ENCODE measurements at places on chromosomes 11 and 22.

- DNase-seq: no peak
Observed at GRCh38 chr22:28014211-28015045, 95.4 kb upstream of the PITPNB start.

DNA sequence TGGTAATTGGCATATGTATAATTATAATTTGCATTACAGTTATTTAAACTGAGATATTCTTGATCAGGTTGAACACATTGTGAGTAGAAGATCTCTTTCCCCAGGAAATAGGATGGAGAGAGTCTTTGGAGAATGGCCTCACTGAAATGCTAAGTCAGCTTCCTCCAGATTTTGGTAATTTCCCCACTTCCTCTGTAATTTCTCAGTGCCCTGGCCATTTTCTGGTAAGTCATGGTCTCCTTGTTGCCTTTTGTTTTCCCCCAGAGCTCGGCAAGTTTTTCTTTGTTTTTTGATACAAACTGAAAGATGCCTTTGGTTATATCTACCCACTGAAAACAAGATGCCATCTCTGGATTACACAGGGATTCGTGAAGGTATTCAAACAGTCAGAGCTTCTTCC, 12.8 kb upstream of the FBXO3 start:
- no peak for DNase-seq

- DNase-seq: no peak
Observed at GRCh38 chr11:124863137-124863825, 2.0 kb upstream of the ROBO3 start.

GRCh38 chr22:32646476-32646875, 155.0 kb upstream of the TIMP3 start:
- DNase-seq: no peak

- DNase-seq: no peak
Observed at GRCh38 chr11:82750643-82751139, 17.0 kb upstream of the FAM181B start.

DNA sequence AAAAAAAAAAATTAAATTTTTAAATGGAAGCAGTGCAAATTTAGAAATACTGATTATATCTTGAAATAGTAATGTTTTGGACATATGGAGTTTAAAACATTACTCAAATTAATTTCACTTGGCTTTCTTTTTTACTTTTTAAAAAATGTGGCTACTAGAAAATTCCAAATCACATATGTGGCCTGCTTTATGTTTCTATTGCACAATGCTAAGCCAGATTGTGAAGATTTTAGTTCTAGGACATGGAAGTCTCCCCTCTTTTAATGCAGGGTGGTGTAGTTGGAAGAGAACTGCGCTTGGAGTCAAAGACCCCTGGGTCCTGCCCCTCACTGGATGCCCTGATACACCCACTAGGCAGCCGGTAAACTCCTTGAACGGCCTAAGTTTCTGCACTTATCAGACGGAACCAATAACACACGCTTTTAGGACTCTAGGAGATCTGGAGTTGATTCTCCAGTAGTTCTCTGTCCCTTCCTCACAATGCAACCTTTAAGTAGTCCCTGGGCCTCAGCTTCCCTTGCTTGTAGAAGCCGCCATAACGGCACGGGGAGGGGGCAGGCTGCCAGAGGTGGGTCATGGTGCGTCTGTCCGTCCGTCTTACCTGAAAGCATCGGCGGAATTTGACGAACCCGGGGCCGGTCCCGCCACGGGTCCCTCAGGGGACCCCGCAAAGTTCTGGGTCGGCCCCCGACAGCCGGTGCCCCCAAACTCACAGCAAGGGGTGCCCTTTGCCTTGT, 505 bp downstream of the FAM227A start:
- no peak for DNase-seq

DNA sequence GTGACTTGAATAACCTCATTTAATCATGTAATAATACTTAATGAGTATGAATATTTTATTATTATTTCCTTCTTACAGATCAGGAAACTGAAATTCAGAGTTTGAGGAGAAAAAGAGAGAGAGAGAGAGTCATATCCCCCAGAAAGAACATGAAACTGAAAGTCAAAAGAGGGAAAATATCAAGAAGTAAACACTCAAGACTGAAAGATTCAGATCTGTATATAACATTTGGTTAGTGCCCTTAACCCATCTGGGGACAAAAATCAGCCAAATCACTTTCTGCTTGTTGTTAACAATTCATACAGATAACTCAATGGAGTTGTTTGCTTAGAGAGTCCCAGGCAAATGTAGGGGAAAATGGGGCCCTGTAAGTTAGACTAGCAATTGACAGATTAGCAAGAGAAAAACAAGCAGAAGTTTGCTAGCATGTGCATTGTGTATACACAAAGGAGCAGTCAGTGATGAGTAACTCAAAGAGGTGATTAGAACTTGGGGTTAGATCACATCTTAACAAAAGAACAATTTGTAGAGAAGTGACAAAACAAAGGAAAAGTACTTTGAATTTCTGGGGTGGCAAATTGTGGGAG, 25.9 kb upstream of the MMP13 start:
- no peak for DNase-seq

DNA sequence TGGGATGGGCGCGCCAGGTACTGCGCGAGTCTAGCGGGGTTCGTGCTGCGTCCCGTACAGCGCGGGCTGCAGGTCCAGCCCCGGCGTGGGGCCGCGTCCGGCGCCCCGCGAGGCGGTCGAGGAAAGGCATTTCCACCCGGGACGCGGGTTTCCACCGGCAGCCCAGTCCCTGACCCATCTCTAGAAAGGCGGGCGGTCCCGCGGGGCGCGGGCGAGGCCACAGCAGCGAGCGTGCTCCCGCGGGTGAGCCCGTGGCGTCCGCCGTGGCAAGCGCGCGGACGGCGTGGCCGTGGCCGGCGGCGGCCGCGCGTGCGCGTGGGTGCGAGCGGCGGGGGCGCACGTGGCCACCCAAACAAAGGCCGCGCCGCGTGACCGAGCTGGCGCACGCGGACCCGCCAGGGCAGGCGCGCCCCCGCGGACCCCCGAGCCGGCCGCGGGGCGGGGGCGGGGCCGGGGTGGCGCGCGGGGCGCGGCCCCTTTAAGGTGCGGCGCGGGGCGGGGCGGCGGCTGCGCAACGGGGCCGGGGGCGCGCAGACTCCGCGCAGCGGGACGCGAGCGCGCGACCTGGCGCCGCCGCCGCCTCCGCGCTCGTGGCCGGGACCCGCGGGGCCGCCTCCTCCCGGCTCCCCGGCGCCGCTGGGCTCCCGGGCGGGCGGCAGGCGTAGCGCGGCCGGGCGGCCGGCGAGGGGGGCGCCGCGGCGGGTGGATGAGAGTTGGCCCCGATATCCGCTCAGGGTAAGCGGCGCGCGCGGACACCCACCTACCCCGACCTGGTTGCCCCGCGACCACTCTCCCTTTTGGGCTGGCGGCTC, 39.3 kb upstream of the CELSR1 start:
- DNase-seq: peak; percentile 72

DNA sequence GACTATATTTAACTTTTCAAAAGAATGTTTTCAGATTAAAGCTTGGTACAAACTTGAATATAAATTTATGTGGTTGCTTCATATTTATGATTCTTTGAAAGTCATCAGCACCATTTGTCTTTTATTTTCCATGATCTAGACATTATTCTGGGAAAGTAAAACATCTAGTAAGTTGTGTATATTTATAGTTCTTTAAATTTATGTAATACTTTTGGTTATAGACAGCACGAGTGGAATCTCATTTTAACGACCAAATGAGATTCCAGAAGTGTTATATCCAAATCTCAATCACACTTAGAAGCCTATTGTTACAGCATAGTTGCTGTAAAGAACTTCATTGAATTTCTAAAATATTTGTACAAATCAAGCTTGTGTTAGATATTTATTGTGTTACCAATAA, 212.3 kb downstream of the DDX10 start:
- DNase-seq: no peak

- DNase-seq: no peak
Observed at GRCh38 chr11:72338741-72339140, 94.8 kb upstream of the PHOX2A start.
